ENCODE measurements at places on chromosomes 12 and 14.
A peak's percentile ranks its signal among the peaks of the same experiment; 100 is the strongest.

GRCh38 chr12:26878661-26879119, 45.7 kb upstream of the ITPR2 start:
- DNase-seq, result no peak

- DNase-seq, result no peak
Measured at GRCh38 chr12:52256584-52256935, 17.9 kb upstream of the KRT86 start.

GRCh38 chr14:68487805-68488590, 304.9 kb downstream of the ZFP36L1 start:
- no peak for DNase-seq

GRCh38 chr12:56358836-56359532, 923 bp downstream of the STAT2 start:
- DNase-seq, result no peak

DNA sequence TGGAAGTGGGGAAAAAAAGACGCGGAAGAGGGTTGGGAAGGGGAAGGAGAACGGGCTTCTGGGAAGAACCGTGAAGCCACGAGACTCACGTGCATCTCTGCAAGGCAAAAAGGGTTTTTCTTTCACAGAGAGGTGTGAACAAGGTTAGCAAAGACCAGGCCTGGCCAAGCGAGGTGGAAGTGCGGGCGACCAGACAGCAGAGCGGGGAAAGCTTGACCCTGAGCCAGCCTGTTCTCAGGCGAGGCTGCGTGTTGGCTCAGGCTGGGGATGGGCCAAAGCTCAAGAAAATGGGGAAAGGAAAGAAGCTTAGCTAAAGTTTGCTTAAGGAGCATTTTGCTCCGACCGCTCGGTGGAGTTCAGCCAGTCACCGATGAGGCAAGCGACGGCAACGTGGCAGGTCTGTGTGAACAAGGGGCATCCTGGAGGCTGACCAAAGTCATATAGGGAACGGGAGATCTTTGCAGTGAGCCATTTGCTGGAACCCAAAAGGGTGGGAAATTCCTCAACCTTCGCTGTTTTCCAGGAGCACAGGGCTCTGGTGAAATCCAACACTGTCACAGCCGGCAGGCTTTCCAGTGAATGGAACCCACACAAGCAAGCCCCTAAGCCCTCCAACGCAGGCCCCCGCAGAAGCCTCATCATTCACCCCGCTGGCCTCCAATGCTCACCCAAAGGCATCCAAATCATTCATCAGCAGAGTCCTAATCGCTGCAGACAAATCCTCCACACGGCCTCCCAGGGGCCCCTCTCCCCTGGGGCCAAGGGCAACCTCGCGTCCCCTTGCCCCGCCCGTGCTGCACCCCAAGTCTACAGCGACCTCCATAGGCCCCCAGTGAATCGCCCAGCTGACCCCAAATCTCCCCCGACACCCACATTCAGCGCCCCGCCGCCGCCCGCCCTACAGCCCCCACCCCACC, 754 bp downstream of the ZNF605 start:
- DNase-seq, result no peak

GRCh38 chr14:105337966-105338741, 23.6 kb downstream of the PACS2 start:
- no peak for DNase-seq

GRCh38 chr12:102765736-102766135, 151.3 kb downstream of the PAH start:
- DNase-seq, result no peak

DNA sequence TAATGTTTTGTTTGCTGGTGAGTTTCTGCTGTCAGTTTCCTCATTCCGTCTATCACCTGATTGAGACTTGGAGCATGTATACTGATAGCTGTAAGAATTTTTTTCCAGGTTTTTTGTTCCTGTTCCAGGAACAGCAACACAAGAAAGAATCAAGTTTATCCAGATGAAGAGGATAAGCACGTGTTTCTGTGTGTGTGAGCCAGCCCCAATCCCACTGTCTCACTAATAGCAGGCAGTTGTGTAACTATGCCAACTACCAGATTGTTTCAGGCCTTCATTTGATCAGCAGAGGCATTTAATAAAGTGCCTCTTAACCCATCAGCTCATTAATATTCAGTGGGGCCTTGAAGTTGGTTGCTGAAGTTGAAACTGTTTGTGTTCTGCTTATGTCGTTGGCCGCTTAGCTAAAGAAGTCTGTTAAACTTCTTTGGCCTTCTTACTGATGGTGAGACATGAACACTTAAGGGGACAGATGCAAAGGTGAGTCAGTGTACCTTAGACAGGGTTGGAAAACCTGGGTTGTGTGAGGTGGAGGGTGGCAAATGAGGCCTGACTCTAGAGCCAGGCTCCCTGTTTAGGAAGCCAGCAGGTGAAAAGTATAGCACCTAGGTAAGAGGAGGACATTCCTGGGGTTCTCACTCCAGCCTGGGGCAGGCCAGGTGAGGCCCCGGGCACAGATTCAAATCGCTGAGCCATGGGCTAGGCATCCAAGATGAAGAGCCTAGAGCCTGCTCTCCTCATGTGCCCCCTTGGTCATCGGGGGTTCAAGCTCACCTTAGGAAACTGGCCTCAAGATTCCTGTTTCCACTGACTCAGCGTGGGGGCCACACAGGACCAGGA, 3.7 kb downstream of the ANKRD13A start:
- DNase-seq, result no peak

DNA sequence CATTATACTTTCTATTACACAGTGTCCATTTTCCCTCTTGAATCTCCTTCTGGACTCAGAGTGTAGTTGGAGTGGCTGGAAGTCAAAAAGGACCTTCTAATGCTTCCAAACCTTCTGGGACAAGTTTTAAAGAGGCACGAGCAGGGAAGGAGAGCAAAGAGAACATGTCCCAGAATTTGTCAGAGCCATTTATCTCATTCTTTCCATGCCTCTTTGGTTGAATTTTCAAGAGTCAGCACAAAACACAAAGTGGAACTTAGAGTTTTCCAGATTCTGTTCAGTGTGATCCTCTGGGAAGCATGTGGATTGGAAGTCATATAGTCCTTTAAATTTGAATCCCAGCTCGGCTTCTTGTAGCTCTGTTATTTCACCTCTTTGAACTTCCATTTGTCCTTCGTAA, 138.2 kb upstream of the PWP1 start:
- DNase-seq, result no peak

DNA sequence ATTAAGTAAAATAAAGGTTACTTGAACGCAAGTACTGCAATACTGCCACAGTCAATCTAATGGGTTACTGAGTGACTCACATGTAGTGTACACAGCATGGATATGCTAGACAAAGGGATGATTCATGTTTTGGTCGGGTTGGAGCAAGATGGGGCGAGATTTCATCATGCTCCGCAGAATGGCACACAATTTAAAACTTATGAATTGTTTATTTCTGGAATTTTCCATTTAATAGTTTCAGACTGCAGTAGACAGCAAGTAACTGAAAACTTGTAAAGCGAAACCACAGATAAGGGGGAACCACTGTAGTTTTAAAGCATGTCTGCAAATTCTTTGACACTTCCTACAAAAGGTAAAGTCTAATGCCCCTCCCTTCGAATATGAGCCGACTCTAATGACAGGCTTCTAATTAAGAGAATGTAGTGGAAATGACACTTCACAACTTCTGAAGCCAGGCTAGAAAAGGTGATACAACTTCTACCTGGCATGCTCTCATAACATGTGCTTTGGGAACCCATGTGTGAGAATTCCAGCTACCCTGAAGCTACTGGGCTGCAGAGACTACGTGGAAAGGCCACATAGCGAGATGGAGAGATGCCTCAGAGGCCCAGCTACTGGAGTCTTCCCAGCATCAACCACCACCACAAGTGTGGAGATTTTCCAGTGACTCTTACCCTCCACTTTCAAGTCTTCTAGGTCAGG, 13.9 kb upstream of the TCP11L2 start:
- DNase-seq, result peak; percentile 13

DNA sequence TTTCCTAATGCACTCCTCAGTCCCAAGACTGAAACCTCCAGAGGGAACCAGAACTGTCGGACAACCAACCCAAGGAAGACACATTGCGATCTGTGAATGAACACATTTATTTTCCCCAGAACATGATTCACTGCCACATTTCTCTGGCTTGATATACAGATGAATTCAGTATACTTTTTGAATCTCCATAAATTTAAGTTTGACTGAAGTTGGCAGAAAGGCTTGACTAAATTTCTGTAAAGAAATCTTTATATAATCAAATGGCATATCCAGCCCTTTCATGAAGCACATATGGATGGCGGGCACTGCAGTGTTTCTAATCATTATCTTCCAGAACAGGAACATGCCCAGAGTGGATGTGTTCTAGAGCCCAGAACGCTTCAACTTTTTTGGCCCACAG, 56.7 kb downstream of the DCAF5 start:
- no peak for DNase-seq

- DNase-seq, result no peak
Measured at GRCh38 chr14:96206461-96206860, 1.8 kb downstream of the BDKRB2 start.

GRCh38 chr12:3342051-3342450, 149.0 kb upstream of the PRMT8 start:
- peak; percentile 4 for DNase-seq

DNA sequence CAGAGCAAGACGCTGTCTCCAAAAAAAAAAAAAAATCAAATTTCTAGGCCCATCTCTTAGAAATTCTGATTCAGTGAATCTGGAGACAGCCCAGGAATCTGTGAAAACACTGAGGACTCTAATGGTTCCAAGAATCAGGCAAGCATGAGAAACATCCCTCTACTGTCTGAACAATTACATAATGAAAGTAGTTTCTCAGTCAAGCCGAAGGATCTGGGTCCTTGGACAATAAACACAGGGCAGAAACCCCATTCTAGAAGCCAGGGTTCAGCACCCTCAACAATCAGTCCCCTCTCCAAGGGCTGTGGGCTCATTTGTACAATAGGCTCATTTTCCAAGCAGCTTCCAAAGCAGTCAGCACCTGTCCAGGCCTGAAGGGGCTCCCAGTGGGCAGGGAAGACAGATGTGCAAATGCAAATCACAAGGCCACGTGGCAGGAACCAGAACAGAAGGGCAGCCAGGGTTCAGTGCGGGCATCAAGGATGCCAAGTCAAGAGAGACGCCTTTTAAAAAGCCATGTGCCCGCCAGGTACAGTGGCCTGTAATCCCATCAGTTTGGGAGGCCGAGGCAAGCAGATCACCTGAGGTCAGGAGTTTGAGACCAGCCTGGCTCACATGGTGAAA, 96.1 kb downstream of the KSR2 start:
- no peak for DNase-seq

DNA sequence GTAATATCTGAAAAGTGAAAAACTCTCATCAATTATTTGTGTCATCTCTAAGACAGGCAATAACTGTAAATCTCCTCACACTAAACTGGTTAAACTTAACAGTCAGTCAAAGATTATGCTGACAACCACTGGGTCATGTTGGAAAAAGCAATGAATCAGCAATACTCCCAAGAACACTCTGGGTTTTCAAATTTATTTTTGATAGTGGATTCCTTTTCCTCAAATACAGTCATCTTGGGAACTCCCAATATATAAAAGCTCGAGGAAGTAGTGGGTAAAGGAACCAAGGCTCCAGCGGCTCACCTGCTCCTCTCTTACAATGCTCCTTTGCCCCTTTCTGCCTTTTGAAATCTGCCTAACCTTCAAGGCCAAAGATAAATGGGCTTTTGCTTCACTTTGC, 70.0 kb downstream of the ARMH4 start:
- DNase-seq, result no peak

DNA sequence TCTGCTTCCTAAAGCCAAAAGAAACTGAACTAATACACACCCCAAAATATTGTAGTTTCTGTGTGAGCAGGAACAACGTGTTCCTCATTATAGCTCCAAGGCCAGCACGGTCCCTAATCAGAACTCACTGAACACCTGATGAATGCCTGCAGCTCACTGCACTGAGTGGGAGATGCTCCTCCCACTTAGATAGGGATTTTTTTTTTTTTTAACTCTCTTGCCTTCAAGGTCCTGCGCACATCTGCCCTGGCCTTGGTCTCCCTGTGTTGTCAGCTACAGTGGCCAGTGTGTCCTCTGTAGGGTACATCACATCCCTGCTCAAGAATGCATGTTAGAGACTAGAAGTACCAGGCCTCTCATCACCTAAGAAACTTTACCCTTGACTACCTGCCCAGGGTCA, 44.3 kb upstream of the TMPO start:
- no peak for DNase-seq

All from stimulated activated CD4-positive, alpha-beta T cell treated with anti-CD3 and anti-CD28 coated beads, TNF-alpha, amount 100 ng/mL, for 24 hours (primary cell).